Central memory CD8-positive, alpha-beta T cell (primary cell): ENCODE measurements at places on chromosomes 1 and 21.

DNA sequence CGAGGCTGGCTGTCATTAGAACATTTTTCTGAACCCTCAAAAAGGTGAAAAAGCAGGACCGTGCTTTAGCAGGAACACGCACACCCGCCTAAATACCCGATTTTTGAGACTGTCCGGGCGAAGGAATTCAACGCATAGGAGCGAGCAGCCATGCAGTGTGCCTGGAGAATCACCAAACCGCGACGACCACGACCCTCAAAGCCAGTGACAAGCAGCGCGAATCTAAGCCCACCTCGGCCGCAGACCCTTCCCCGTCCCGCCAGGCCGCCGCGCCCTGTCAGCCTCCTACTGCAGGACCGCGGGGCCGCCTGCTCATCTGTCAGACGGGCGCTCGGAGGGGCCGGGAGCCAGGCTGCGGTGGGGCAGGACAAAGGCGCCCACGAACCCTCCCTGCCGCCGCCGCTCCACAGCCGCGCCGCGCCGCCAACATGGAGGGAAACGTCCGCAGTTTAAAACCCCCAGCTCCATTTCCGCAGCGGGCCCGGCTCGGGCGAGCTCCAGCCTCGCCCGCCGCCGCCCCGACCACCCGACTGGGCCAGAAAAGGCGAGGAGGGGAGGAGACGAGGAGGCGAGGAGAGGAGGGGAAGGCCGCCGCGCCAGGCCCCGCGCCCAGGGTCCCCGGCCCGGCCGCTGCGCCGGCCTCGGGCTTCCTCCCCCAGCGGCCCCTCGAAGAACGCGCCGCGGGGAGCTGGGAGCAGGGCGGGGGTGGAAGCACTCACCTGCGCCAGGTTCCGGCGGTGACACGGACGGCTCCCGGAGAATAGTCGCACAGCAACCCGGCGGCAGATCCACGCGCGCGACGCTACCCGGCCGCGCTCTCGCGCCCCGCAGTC lies at the start of gene LBR:
LBR (minus strand) TSS at position 804 of the 833 bp plus-strand sequence. CDS start 3,963 bp downstream, outside the sequence.
- DNase-seq, result no peak

GRCh38 chr21:43866659-43867331 lies 1.8 kb downstream of the AGPAT3 start:
- DNase-seq, result no peak

DNA sequence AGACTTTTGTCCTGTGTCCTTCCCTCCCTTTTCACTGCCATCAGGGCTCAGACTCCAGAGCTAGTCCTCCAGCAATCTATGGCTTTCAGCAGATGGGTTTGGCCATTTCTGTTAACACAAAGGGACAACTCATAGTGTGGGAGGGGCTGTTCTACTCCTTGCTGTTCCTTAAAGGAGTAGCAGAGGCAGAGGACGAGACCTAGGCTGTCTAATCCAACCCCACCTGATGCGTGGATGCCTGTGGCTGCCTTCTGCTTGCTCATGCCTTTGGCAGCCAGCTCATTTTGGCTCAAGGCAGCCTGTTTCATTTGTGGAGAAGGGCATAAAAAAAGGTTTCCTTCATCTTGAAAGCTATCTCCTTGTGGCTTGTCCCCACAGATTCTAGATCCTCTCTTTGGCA lies 27.0 kb downstream of the MFSD2A start:
- no peak for DNase-seq

DNA sequence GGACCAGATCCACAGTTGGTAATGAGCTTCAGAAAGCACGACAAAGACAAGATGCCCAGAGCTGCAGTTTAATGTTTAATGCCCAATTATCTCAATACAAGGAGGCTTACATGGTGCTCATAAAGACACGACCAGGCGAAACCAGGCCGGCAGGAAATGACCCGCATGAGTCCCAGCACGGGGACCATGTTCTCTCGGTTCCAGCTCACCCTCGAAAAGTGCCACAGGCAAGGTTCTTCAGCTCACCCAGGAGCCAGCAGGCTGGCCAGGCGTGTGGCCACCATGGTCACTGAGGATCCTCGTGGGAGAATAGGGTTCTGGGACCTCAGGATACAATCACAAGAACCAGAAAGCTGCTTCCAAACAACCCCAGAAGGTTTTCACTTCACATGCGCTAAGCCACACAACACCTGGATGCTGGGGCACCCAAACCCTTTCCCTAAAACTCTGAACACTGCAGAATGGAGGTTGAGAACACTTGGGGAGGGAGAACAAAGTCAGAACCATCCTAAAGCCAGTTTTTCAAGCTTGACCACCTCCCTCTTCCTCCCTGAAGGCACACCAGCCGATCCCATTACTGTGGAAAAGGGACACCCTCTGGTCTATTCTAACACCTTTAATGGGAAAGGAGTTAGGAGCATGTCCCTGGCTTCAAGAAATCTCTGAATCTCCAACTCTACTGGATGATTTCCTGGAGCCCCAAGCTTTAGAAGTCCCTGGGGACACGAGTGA lies 22.6 kb upstream of the ASAP3 start:
- no peak for DNase-seq

- no peak for DNase-seq
Measured at GRCh38 chr21:25871566-25871965, 136.8 kb downstream of the GABPA start.

- DNase-seq, result no peak
Measured at GRCh38 chr1:83500987-83501591, 497.8 kb downstream of the TTLL7 start.

DNA sequence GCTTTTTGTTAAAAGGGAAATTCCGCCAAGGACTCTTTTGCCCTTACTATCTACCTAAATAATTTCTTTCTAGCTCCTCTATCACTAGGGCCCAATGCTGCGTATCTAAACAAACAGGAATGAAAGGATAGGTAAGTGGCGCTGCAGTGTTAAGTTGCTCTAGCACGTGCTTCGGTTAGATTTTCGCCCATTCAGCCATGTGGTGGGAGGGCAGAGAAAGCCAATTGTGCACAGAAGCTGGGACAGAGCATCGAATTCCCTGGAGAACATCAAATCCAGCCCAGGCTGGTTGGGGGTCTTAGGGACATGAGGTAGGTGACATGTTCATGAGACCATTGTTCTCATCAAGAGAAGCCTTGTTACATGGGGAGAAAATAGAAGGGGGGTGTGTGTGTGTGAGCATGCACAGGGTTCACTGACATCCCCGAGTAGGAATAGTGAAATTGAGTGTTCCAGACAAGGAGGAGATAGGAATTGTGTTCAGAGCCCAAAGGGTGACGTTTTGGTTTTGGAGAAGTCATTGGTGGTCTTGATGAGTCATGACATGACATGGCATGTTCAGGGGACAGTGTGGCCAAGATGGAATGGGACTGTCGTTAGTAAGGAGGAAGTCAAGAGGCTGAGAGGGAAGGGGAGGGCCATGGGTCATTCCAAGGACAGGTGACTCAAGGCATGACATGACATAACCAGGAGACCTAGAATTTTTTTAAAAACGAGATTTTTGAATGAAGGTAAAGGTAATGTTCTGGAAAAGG lies 107.1 kb downstream of the TLR5 start:
- no peak for DNase-seq

GRCh38 chr1:17736625-17737024 lies 18.5 kb upstream of the ACTL8 start:
- no peak for DNase-seq

- DNase-seq, result no peak
Measured at GRCh38 chr1:180956028-180956640, 43.4 kb downstream of the KIAA1614 start.

DNA sequence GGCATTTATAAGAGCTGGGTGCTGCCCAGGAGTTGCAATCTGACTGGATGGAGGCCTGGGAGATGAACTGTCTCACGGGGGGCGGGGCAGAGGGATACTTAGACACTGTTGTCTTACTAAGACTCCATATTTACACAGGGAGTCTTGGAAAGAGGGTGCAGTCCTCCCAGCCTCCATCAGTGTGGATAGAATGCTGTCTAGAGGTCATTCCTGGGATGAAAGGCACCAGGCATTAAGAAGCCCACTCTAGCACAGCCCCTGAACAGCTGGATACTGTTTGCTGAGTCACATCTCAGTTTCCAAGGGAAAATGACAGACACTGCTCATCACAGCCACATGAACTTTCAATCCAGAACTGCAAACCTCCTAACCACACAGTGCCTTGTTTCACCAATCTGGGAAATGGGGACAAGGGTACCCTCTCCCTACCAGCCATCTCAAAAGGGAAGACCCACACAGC lies 43.3 kb downstream of the SSBP3 start:
- no peak for DNase-seq

DNA sequence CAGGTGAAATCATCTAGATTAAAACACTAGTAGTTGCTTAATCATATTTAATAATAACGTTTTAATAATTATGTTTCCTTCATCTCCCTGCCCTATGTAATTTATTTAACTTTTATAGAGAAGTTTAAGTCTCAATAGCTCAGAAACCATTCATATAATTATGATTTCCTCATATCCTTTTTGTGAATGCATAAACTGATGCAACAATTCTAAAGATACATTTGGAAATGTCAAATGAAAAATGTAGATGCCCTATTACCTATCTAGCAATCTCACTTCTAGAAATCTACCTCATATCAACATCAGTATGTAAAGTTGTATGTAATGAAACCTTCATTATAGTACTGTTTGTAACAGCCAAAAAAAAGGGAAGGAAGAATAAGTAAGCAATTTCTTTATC lies 10.5 kb downstream of the DRAM2 start:
- DNase-seq, result no peak

- DNase-seq, result no peak
Measured at GRCh38 chr1:208791456-208791855, 547.3 kb upstream of the PLXNA2 start.

DNA sequence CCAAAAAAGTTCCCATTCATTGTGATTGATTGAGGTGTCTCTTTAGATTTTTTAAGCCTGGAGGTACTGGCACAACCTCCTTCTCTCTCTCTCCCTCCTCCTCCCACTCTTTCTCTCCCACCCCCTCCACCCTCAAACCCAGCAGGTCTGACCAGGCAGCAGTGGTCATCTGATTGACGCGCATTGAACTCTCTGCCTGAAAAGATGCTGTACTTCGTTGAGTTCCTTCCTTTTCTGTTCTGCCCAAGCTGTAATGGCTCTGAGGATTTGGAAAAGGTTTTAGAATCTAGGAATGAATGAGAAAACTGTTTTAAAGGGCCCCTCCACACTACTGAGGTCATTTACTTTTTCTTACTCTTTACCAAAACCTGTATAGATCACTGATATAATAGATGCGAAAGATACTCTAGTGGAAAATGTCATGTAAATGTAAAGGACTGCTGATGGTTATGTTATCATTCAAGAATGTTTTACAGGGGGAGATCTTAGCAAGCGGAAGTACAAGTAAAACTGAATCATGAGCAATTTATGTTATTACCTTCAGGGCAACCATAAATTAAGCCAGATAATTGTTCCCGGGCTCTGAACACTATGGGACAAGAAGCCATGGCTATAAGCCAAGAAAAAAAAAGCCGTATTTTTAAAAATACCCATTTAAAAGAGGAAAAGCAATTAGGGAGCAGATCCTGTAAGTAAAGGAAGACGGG lies 25.2 kb upstream of the DYRK1A start:
- DNase-seq, result no peak

DNA sequence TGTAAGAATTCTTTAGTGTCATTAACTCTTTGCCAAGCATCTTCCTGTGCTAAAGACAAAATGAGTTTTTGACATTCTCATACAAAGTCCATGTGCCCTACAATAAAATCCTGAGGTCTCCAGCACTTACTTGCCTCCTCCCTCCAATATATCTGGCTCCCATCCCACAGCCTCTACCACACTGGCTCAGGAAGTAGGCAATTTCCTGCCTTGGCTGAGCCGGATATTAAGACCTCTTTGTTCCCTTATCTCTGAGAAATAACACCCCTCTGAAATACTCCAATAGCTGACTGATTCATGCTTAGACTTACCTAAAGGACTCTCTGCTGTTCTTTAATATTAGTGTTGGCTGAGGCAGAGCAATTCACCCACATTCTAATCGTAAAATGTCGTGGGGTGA lies 37.6 kb upstream of the GORAB start:
- DNase-seq, result no peak

DNA sequence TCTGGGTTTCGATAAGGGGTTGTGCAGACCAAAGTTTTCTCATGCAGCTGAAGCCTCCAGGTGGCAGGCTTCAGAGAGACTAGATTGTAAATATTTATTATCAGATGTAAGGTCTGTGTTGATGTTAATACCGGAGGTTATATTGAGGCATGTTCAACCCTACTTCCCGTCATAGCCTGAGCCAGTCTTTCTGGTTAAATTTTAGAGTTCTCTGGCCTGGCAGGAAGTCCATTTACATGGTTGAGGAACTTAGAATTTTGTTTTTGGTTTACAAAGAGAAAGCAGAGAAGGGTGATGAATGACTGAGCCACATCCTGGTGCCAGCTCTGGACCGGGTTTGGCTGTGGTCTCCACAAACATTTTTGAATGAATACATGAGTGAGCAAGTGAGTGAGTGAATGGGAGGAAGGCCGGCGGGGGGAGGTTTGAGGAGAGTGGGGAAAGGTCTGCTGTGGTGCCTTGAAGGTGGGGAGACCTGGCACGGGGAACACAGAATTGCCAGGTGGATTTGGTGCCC lies 218.5 kb downstream of the DISC1 start:
- DNase-seq, result no peak

GRCh38 chr1:111600886-111601386 lies 18.7 kb upstream of the RAP1A start:
- no peak for DNase-seq

DNA sequence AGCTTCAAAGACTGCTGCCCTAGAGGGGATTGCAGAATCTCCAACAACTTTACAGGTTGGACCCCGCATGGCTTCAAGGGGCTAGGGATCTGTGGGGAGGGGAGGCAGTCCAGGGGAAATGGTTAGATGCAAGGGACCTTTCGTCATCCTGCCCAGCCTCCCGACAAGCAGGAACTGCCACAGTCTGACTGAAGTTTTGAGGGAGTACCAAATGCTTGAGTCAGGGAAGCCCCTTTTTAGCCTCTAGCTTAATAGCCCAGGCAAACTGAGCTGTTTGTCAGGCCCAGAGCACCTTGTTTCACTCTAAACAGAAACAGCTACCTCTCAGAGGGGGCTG lies 1.1 kb downstream of the TOR3A start:
- DNase-seq, result no peak

DNA sequence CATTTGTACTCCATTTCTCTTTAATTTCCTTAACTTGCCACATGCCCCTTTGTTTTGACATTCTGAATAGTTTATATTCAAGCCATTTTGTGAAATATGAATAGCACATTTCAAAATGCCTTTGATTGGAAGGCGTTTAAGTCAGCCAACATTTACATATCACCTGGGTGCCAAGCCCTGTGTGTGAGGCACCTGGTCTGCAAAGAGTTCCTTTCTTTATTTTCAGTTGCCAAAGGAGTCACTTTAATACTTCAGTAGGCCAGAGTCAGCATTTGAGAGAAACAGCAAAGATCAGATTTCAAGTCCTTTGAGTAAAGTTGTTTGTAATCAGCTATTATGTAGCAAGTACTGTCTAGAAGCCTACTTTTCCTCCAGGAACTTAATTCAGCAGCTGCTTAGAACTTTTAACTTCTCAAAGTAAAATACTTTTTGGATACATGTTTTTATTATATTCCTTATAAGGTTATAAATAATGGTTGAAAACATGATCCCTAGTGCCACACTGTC lies 70.8 kb downstream of the DTL start:
- DNase-seq, result no peak

DNA sequence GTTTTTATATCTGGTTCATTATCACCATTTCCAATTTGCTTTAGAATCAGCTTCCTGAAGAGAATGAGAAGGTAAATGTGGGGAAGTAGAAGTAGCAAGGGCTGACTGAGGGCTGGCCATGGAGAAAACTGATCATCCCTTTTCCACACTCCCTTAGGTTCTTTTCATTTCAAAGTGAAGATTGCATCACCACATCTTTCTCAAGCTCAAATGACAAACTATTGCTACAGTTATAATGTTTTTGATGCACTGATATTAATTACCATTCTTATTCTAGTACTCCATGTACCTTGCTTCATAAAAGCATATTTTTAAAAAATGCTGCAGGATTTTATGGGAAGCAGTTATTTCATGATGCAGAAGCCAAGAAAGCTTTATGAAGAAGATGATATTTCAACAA lies 7.9 kb upstream of the AK5 start:
- DNase-seq, result no peak
